HepG2 (cell line): ENCODE measurements at places on chromosomes 16 and 17.

DNA sequence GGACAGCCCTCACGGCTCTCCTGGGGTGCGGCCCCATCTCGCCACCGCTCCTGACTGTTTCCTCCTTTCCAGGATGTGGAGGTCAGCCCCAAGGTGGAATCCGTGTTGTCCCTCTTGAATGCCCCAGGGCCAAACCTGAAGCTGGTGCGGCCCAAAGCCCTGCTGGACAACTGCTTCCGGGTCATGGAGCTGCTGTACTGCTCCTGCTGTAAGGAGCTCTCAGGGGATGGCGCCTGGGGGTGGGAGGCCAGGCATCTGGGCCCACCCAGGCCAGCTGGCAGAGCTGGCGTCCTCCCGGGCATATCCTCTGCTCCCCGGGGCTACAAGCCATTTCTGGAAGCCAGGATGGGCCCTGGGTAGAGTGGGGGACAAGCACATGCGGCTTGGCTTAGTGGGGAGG, 13.2 kb downstream of the IL34 start:
- H3K36me3 ChIP-seq = peaks cover 9% of the 10 kb centered on the region
- 0 out of 2 replicates have a peak, but pooled peaks cover 1% of the 10 kb centered on the region for H3K27me3 ChIP-seq
- DNase-seq = no peak
- no peak overlapping the region for H3K27ac ChIP-seq

DNA sequence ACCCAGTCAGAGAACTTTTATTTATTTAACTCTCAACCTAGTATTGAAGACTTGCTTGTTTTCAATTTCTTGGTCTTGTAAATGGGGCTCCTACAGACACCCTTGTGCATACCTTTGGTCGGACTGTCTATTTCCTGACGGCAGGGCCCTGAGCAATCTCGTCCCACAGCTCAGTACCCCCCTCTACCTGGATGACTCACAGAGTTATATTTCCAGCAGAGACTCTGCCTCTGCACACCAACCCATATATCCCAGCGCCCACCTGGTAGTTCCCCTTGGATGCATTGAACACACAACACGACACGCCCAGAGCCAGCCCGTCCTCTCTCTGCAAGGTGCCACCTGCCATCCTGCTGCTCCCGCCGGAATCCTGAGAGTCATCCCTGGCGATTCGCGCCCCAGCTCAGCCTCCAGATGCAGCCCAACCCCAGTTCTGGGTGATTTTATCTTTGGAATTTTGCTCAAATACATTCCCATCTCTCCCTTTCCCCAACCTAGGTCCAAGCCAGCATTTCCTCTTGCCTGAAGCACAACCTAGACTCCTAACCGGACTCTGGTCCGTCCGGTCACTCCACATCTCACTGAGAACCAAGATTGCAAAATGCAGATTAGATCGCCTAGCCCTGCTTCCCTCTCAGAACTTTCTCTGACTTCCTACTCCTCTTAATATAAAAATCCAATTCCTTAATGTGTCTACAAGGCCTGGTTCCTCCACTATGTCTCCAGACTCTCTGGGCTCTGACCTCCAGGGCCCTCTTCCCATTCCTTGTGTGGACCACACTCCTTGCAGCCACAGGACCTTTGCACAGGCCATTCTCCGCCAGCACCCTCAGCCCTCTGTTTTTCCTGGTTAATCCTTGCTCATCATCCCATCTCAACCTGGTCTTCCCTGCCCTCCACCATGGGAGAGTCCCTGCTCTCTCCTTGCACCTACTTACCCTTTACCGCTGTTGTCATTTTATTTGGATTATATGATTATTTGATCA, 129.2 kb downstream of the SEC14L1 start:
- no peak overlapping the region for H3K27ac ChIP-seq
- 0 out of 3 replicates have a peak, but pooled peaks cover 5% of the 10 kb centered on the region for H3K27me3 ChIP-seq
- H3K4me3 ChIP-seq = no peak overlapping the region

GRCh38 chr16:19218581-19218980, 50.5 kb downstream of the SYT17 start:
- no peaks in the 10 kb centered on the region for H3K4me1 ChIP-seq
- no peak overlapping the region for H3K27ac ChIP-seq
- no peak for DNase-seq
- H3K27me3 ChIP-seq = no peaks in the 10 kb centered on the region

- H3K36me3 ChIP-seq = peaks cover 39% of the 10 kb centered on the region; the same call in 2 of the 3 replicates
- no peak overlapping the region for H3K4me3 ChIP-seq
- no peak overlapping the region for H3K27ac ChIP-seq
- H3K4me1 ChIP-seq = peaks cover 10% of the 10 kb centered on the region
Observed at GRCh38 chr17:80919331-80920311, 72.0 kb upstream of the CHMP6 start.

DNA sequence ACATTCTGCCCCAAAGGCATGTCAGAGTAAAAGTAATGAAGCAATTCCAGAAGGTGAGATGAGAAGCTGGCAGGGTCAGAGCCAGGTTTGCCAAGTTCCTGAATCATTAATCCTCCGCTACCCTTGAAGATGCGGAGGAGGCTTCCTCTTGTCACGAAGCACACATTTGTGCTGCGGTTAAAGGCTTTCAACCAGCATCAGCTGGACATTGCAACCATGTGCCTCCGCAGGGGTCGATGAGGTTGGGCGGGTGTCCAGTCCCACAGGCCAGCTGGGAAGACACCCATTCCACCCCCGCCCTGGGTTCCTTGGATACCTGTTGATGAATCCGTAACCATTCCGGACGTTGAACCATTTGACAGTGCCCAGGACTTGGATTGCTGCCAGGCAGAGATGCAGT, 1.3 kb downstream of the YBX2 start:
- H3K27ac ChIP-seq = no peak overlapping the region
- peaks cover 41% of the 10 kb centered on the region for H3K4me1 ChIP-seq
- no peak for DNase-seq
- no peaks in the 10 kb centered on the region for H3K36me3 ChIP-seq
- no peaks in the 10 kb centered on the region for H3K27me3 ChIP-seq
- no peak overlapping the region for H3K4me3 ChIP-seq
